ENCODE measurements at places on chromosomes 6 and 20.

- no peak for DNase-seq
These were observed 38.5 kb upstream of the OGFRL1 start for GRCh38 chr6:71250099-71250602.

DNA sequence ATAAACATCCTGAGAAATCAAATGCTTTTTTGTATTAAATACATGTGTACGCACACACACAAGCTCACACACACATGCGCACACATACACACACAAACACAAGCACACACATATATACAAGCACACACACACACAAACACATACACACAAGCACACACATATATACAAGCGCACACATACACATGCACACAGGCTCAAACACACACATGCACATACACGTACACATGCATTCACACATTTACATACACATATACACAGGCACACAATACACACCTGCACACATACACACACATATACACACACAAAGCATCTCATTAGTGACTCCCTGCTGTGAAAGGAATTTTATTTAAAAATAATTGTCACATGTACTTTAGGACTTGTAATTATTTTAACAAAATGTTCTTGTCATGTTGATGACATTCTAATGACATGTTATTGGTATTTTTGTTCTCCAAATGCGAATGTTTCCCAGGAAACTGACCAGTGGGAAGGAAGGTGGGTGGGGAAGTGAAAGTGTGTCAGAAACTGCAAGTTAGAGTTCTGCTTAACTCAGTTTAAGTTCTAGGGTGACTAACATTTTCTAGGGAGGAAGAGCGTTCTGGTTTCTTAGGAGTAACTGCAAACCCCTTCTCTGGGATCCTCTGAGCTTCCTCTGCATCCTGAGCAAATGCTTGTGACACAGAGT lies 113.9 kb upstream of the ZNF217 start:
- no peak for DNase-seq

DNA sequence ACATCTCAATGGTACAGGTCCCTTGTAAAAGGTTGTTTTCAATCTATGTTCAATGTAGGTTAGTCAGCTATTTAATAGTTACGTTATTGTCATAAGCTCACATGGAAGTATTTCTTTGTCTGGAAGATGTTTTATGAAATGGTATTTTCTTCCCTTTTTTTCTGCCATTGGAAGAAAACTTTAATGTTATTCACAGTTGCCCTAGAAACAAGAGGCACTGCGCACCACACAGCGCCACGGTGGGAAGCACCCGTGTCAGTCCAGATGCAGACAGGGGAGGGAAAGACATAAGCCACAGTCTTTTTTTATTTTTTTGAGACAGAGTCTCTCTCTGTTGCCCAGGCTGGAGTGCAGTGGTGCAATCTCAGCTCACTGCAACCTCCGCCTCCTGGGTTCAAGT lies 82.1 kb downstream of the GCNT2 start:
- no peak for DNase-seq

- no peak for DNase-seq
These were observed 28.7 kb upstream of the TXNDC5 start for GRCh38 chr6:7939184-7939863.

DNA sequence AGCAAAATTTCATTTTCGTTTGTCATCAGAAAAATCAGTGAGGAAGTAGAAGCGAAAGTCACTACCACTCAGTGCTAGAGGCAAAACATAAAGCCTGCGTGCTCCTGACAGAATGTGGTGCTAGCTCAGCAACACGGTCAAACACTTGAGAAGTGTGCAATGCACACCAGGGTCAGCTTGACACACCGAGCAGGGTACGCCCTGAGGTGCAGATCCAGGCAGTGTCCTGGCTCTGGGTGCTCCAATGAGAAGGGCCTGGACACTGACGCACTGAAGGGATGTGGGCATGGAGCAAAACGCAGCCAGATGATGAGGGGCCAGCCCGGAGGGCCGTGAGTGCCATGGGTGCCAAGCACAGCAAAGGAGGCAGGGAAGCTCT lies 5.9 kb downstream of the RNASET2 start:
- no peak for DNase-seq

- DNase-seq, result no peak
These were observed 245.1 kb upstream of the RSPO3 start for GRCh38 chr6:126873351-126873750.

- no peak for DNase-seq
These were observed 66.0 kb downstream of the UBR2 start for GRCh38 chr6:42629845-42630244.

DNA sequence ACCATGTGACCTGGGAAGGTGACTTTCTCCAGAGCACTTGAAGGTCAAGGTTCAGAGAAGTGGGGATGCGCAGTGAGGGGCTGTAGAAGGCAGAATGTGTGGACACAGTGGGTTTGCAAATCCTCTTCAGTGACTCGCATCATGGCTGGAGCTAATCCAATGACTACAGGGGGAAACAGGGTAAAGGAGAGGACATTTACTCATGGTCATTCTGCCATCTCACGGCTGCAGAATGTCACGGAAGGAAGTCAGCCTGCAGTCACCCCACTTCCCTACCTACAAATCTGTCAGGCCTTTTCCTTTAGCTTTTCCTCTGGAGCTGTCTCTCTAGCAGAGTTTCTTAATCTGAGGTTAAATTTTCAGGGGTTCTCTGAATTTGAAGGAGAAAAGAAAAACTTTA lies 337.6 kb downstream of the CDC5L start:
- no peak for DNase-seq

- DNase-seq, result no peak
These were observed 18.8 kb upstream of the EZR start for GRCh38 chr6:158837684-158838625.

DNA sequence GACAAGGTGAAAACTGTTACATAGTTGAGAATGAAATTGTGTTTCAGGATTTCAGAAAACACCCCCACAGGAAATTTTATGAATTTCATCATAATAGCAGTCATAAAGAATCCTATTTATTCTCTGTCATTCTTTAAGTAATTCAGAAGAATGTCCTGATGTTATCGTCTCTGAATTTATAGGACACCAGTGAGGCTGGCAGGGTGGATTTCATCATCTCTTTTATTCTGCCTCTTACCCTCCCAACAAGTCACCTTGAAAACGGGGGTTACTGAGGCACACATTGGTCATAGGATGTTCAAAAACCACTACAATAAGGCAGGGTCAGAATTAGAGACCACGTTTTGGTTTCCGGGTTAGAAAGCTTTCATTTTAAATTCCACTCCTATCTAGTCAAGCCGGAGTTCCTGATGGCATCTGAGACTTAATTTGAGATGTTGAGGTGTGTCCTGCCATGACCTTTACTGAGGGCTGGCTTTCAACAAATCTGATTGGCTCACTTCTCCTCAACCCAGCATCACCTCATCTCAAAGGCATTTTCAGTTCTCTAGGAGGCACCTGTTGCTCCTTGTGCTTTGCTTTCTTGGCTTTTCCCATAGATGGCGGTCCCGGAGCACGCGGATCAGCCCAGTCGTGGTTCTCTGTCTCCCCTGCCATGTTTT lies 230.6 kb upstream of the SUPT3H start:
- no peak for DNase-seq

GRCh38 chr20:59976156-59976782 lies 18.0 kb downstream of the CDH26 start:
- no peak for DNase-seq

GRCh38 chr6:160457823-160458222 lies 109.6 kb downstream of the SLC22A3 start:
- DNase-seq, result no peak

GRCh38 chr6:134667111-134667510 lies 282.8 kb downstream of the ALDH8A1 start:
- no peak for DNase-seq

GRCh38 chr6:45558858-45559257 lies 181.1 kb upstream of the SUPT3H start:
- DNase-seq, result no peak

- no peak for DNase-seq
These were observed 64.1 kb upstream of the MMS22L start for GRCh38 chr6:97347111-97347510.

- no peak for DNase-seq
These were observed 88.3 kb upstream of the CCDC28A start for GRCh38 chr6:138685257-138685656.

- no peak for DNase-seq
These were observed 311.6 kb downstream of the BMP7 start for GRCh38 chr20:56954797-56955196.

All from bone marrow (tissue), 2 donors.